ENCODE measurements at places on chromosomes 2 and 18. TPM values are rescaled to one million over a fixed set of nuclear protein-coding genes. Genes with fewer than 3 reads are reported as not detected.

- DNase-seq = no peak
- H3K4me1 ChIP-seq = peaks cover 29% of the 10 kb centered on the region
- H3K27me3 ChIP-seq = no peaks in the 10 kb centered on the region
- H3K27ac ChIP-seq = no peak overlapping the region
- H3K4me3 ChIP-seq = no peak overlapping the region
These were observed 14.9 kb downstream of the DPP4 start for GRCh38 chr2:162058973-162059668.

- H3K27ac ChIP-seq = no peak overlapping the region
- no peak overlapping the region for H3K4me3 ChIP-seq
- H3K36me3 ChIP-seq = no peaks in the 10 kb centered on the region
- DNase-seq = no peak
- H3K27me3 ChIP-seq = no peaks in the 10 kb centered on the region
These were observed 28.0 kb downstream of the TANC1 start for GRCh38 chr2:158996378-158996993.

- no peak overlapping the region for H3K27ac ChIP-seq
- H3K27me3 ChIP-seq = no peaks in the 10 kb centered on the region
- H3K4me1 ChIP-seq = no peaks in the 10 kb centered on the region
- no peaks in the 10 kb centered on the region for H3K36me3 ChIP-seq
- DNase-seq = no peak
- H3K4me3 ChIP-seq = no peak overlapping the region
These were observed 120.4 kb downstream of the ZNF516 start for GRCh38 chr18:76374330-76375281.

Gene EIF2AK2
- total RNA-seq = 40.7 TPM

Gene DSEL
- 0.05 TPM for total RNA-seq

- H3K27ac ChIP-seq = no peak overlapping the region
- 0 out of 2 replicates have a peak, but pooled peaks cover 15% of the 10 kb centered on the region for H3K27me3 ChIP-seq
- H3K4me1 ChIP-seq = no peaks in the 10 kb centered on the region
- DNase-seq = no peak
- H3K36me3 ChIP-seq = no peaks in the 10 kb centered on the region
These were observed 62.9 kb upstream of the APCDD1 start for GRCh38 chr18:10391506-10391905.

Gene CCDC121
- 2.1 TPM for total RNA-seq

DNA sequence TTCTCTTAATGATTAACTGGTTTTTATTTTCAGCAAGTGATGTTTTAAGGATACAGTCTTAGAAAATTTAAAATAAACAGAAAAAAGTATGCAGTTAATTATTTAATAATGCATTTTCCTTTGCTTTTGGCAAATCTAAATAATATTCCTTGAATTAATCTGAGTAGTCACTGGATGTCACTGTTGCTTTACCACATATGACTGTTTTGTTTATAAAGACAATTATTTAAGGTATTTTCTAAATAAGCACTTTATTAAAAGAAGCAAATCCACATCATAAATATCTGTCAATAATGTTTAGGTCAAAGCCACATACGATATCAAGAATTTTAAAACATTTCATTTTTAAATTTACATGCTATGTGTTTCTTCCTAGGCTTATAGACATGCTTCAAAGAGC is 40.6 kb upstream of the TFPI start:
- no peak overlapping the region for H3K4me3 ChIP-seq
- DNase-seq = no peak
- H3K27ac ChIP-seq = no peak overlapping the region
- H3K27me3 ChIP-seq = no peaks in the 10 kb centered on the region

DNA sequence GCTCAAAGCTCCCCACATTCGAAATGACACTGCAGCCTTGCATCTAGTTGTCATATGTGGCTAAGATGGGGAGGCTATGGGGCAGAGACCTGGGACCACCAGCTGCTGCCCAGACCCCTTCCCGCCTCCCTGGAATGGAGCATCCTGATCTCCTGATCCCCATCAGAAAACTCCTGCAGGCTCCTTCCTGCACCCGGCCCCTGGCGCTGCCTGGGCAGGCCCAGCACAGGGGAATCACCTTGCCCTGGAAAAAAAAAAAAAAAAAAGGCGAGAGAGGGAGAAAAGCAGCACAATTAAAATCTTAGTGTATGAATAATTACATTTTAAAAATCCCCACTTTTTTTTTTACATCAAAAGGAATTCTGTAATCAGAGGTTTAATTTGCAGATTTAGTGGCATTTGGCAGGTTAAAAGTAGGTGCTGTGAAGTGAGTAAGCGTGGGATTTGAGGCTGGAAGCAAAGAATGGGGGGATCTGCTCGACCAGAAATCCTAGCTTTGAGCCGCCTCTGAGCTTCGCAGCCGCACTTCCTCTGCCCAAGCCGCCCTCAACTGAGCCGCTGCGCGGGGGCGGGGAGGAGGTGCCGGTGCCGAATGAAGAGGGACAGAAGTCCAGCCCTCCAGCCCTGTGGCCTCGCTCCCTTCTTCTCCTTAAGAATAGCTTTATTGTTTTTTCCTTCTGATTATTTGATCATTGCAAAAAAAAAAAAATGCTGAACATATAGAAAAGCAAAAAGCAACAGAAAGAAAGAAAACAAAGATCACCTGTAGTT is 30.0 kb downstream of the THNSL2 start:
- H3K27me3 ChIP-seq = peaks cover 33% of the 10 kb centered on the region
- H3K27ac ChIP-seq = no peak overlapping the region
- H3K4me1 ChIP-seq = no peaks in the 10 kb centered on the region
- no peaks in the 10 kb centered on the region for H3K36me3 ChIP-seq
- no peak for DNase-seq

Gene CCT4
- 316 TPM for total RNA-seq

DNA sequence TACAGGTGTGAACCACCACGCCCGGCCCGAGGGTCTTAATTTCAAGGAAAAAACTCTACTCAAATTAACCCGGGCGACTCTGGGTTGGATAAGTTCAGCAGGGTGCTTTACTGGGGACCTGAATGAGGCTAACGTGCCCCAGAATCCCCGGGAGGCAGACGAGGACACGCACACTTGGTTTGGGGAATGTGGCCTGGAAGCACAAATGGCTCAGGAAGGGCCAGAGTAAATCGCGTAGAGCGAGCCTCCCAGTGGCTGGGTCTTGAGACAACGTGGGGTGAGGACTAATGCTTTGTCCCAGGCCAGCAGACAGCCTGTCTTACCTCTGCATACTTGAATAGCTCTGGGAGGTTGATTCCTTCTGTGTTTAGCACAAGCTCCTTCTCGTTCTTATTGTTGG is 75.8 kb downstream of the POLR1A start:
- H3K4me3 ChIP-seq = no peak overlapping the region
- H3K27me3 ChIP-seq = no peaks in the 10 kb centered on the region
- no peaks in the 10 kb centered on the region for H3K4me1 ChIP-seq
- peaks cover 48% of the 10 kb centered on the region for H3K36me3 ChIP-seq

Gene TPO
- not detected for total RNA-seq

- no peak overlapping the region for H3K4me3 ChIP-seq
- no peaks in the 10 kb centered on the region for H3K36me3 ChIP-seq
- H3K27me3 ChIP-seq = no peaks in the 10 kb centered on the region
- no peak overlapping the region for H3K27ac ChIP-seq
- peaks cover 22% of the 10 kb centered on the region for H3K4me1 ChIP-seq
- no peak for DNase-seq
These were observed 55.4 kb upstream of the MAP2 start for GRCh38 chr2:209368406-209368805.

DNA sequence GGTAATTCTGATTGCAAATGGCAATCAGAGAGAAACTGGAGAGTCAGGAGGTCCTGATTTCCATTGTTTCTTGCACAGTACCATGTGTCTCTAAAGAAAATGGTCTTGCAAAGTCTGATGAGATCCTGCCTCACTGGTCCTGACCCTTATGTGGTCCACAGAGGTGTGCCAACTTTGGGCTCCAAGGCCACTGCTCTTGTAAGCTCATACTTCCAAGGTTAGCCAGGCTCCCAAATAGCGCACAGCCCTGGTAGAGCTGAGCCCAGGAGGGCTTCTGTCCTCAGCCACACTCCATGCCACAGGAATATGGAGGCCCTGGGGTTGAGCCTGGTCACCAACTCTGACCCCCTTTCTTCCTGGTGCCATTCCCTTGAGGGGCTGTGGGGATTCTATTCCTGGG is 80.7 kb downstream of the SDC1 start:
- no peaks in the 10 kb centered on the region for H3K36me3 ChIP-seq
- H3K4me3 ChIP-seq = no peak overlapping the region
- H3K4me1 ChIP-seq = no peaks in the 10 kb centered on the region
- no peak for DNase-seq

DNA sequence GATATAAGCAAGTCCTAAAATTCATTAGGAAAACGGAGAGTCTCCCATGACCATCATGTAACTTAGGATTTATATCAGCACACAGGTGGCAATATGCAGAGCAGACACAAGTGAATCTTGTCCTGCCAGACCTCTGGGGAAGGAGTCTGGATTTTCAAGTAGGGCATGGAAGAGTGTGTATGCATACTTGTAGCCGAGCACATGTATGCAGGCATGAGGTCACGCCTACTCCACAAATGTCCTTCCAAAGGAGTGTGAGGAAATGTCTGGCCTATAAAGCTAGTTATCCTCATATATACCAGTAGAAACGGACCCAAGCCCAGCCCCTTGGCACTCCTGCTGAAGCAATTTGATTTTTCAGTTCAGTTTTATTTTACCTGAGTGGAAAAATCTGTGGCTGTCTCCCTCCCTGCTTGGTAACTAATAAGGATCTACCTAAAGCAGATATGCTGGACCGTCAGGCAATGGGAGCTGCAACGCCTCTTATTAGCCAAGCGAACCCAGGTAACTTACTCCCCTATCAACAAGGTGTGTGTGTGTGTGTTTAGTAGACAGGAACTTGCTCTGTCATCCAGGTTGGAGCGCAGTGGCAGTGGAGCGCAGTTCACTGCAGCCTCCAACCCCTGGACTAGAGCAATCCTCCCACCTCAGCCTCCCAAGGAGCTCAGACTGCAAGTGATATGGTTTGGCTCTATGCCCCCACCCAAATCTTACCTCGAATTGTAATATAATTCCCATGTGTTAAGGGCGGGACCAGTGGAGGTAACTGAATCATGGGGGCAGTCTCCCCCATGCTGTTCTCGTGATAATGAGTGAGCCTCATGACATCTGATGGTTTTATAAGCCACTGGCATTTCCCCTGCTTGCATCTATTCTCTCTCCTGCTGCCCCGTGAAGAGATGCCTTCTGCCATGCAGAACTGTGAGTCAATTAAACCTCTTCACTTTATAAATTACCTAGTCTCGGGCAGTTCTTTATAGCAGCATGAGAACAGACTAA is 2.8 kb downstream of the STAT1 start:
- no peaks in the 10 kb centered on the region for H3K27me3 ChIP-seq
- no peak for DNase-seq
- H3K4me3 ChIP-seq = no peak overlapping the region
- H3K27ac ChIP-seq = no peak overlapping the region
- peaks cover 27% of the 10 kb centered on the region for H3K36me3 ChIP-seq

Gene NBAS
- total RNA-seq = 32.8 TPM

Gene CACNB4
- 2.0 TPM for total RNA-seq

- H3K4me1 ChIP-seq = peaks cover 48% of the 10 kb centered on the region
- H3K4me3 ChIP-seq = peak overlapping the region; percentile 54
- no peaks in the 10 kb centered on the region for H3K27me3 ChIP-seq
- H3K36me3 ChIP-seq = no peaks in the 10 kb centered on the region
- DNase-seq = no peak
These were observed 1.8 kb downstream of the RNPEPL1 start for GRCh38 chr2:240569998-240570530.

GRCh38 chr2:66794551-66794950 is 359.6 kb downstream of the MEIS1 start:
- no peak overlapping the region for H3K4me3 ChIP-seq
- H3K36me3 ChIP-seq = no peaks in the 10 kb centered on the region
- no peaks in the 10 kb centered on the region for H3K4me1 ChIP-seq
- no peak for DNase-seq
- H3K27ac ChIP-seq = no peak overlapping the region

DNA sequence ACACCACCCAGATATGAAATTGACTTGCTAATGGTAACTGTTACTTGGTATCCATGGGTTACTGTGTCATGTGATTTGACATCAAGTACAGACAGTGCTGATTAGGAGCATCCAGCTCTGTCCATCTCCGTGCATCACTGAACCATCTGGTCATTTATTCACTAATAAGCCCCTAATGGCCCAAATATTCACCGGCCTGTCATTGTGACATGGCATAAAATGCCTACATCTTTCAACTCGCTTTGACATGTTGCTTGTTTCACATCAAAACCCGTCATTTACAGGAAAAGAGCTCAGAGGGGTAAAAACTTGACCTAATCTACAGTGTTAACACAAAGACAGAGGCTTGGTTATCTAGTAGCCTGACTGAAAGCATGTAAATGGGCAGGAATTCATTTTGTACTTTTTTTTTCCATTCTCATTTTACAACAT is 308.9 kb upstream of the ATP5MC3 start:
- no peak overlapping the region for H3K4me3 ChIP-seq
- no peaks in the 10 kb centered on the region for H3K27me3 ChIP-seq
- H3K36me3 ChIP-seq = no peaks in the 10 kb centered on the region
- no peak for DNase-seq

Gene CD8B
- 0.47 TPM for total RNA-seq

All from HCT116 (cell line).